ENCODE measurements at places on chromosomes 1 and 21. TPM values are rescaled to one million over a fixed set of nuclear protein-coding genes. Genes with fewer than 3 reads are reported as not detected.

DNA sequence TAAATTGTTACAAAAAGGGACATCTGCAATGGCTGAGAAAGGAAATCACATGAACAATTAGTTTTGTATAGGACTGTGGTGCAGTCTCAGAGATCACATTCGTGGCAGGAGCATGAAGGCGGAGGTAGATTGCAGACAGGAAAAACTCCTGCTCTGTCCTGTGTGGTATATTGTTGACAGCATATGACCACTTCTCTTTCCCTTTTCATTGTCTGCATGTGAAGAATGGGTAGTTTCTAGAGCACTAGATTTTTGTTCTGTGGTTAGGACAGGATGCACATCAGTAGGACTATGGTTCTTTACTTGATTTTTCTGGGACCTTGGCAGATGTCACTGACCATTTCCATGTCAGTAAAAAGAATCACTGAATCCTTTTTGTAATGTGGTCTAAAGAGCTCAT, 625.9 kb upstream of the PKN2 start:
- no peaks in the 10 kb centered on the region for H3K36me3 ChIP-seq
- H3K4me1 ChIP-seq = no peaks in the 10 kb centered on the region
- no peak overlapping the region for H3K4me3 ChIP-seq
- H3K27ac ChIP-seq = no peak overlapping the region
- no peaks in the 10 kb centered on the region for H3K27me3 ChIP-seq

- H3K4me1 ChIP-seq = no peaks in the 10 kb centered on the region
- no peak overlapping the region for H3K27ac ChIP-seq
- no peaks in the 10 kb centered on the region for H3K36me3 ChIP-seq
- no peaks in the 10 kb centered on the region for H3K27me3 ChIP-seq
- no peak overlapping the region for H3K4me3 ChIP-seq
Observed at GRCh38 chr21:18549214-18549905, 145.8 kb upstream of the TMPRSS15 start.

DNA sequence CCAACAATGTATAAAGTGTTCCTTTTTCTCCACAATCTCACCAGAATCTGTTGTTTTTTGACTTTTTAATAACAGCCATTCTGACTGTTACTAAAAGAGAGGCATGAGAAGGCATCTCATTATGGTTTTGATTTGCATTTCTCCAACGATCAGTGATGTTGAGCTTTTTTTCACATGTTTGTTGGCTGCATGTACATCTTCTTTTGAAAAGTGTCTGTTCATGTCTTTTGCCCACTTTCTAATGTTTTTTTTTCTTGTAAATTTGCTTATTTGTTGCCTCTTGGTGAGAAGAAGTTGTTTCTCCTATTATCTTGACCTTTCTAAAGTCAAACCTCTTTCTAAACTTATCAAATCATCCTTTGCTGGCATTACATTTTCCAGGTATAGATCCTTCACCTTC, 80.8 kb downstream of the ACBD6 start:
- no peaks in the 10 kb centered on the region for H3K27me3 ChIP-seq
- H3K36me3 ChIP-seq = no peaks in the 10 kb centered on the region
- H3K27ac ChIP-seq = no peak overlapping the region
- H3K4me3 ChIP-seq = no peak overlapping the region

DNA sequence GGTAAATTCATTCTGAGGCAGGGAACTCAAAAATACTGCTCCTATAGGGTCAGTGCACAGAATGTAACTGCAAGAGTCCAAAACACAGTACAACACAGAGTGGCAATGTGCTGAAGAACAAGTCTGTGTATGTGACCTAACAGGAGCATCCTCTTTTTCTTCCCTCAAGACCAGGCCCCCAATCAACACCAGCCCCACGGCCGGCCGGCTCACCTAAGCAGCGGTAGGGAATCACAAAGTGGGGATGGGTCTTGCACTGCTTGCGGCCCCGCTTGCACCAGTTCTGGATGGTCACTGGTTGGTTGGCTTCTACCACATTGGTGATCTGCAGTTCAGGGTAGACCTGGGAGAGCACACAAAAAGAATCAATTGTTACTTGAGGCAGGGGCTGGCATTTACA, 80.8 kb downstream of the APP start:
- DNase-seq = no peak
- H3K27me3 ChIP-seq = no peaks in the 10 kb centered on the region
- no peak overlapping the region for H3K27ac ChIP-seq
- H3K4me3 ChIP-seq = no peak overlapping the region
- no peaks in the 10 kb centered on the region for H3K36me3 ChIP-seq
- H3K4me1 ChIP-seq = no peaks in the 10 kb centered on the region

- peak overlapping the region; percentile 9 for H3K27ac ChIP-seq
- H3K27me3 ChIP-seq = no peaks in the 10 kb centered on the region
- H3K4me3 ChIP-seq = peak overlapping the region; percentile 66
- H3K36me3 ChIP-seq = 0 out of 2 replicates have a peak, but pooled peaks cover 6% of the 10 kb centered on the region
- peak; percentile 63 for DNase-seq
- H3K4me1 ChIP-seq = peaks cover 5% of the 10 kb centered on the region
Observed at GRCh38 chr1:151047925-151048644, 534 bp downstream of the C1orf56 start.

GRCh38 chr1:161502641-161503393, 2.4 kb upstream of the FCGR2A start:
- H3K4me1 ChIP-seq = peaks cover 6% of the 10 kb centered on the region
- no peaks in the 10 kb centered on the region for H3K27me3 ChIP-seq
- no peak overlapping the region for H3K27ac ChIP-seq
- H3K36me3 ChIP-seq = no peaks in the 10 kb centered on the region
- no peak overlapping the region for H3K4me3 ChIP-seq

GRCh38 chr1:202293569-202293968, 48.2 kb downstream of the UBE2T start:
- peaks cover 17% of the 10 kb centered on the region for H3K4me1 ChIP-seq
- no peak overlapping the region for H3K27ac ChIP-seq
- no peak for DNase-seq
- no peak overlapping the region for H3K4me3 ChIP-seq

The GJA9 gene
- 0.48 TPM for total RNA-seq

The ATP1A4 gene
- not detected for total RNA-seq

The SLC25A44 gene
- 20.2 TPM for total RNA-seq
